ENCODE measurements at places on chromosomes 1 and 21. TPM values are rescaled to one million over a fixed set of nuclear protein-coding genes. Genes with fewer than 3 reads are reported as not detected.

DMAP1 gene
- total RNA-seq = 32.8 TPM

PLCH2 gene
- not detected for total RNA-seq

LINGO4 gene
- not detected for total RNA-seq

SLC22A15 gene
- 0.32 TPM for total RNA-seq

DNALI1 gene
- 8.0 TPM for total RNA-seq

NECTIN4 gene
- total RNA-seq = 0.65 TPM

CNR2 gene
- not detected for total RNA-seq

ADGRB2 gene
- 17.2 TPM for total RNA-seq

PPT1 gene
- total RNA-seq = 69.8 TPM

EPHA2 gene
- total RNA-seq = 14.9 TPM

GREM2 gene
- not detected for total RNA-seq

ZNF593OS gene
- not detected for total RNA-seq

CRTC2 gene
- 8.5 TPM for total RNA-seq

TNFRSF4 gene
- 2.3 TPM for total RNA-seq

COA7 gene
- total RNA-seq = 12.0 TPM

NR1I3 gene
- not detected for total RNA-seq
